ENCODE measurements at places on chromosomes 4 and X. TPM values are rescaled to one million over a fixed set of nuclear protein-coding genes. Genes with fewer than 3 reads are reported as not detected.

DNA sequence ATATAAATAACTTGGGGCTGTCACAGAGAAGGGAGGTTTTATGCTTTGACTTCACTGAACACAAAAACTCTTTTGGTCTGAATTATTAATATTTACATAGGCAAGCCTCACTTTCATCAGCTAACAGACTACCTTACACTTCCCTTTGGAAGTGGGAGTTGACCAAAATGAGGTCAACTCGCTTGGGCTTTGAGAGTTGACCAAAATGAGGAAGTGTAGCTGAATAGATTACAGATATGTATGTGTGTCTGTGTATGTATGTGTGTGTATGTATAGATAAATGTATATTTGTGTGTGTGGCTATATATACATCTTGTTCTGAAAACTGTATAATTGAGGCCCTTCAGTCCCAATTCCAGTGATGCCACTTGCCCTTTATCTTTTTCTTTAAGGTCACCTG lies 113.3 kb upstream of the IL13RA1 start:
- H3K27ac ChIP-seq, result no peak overlapping the region
- peaks cover 2% of the 10 kb centered on the region for H3K4me1 ChIP-seq

DNA sequence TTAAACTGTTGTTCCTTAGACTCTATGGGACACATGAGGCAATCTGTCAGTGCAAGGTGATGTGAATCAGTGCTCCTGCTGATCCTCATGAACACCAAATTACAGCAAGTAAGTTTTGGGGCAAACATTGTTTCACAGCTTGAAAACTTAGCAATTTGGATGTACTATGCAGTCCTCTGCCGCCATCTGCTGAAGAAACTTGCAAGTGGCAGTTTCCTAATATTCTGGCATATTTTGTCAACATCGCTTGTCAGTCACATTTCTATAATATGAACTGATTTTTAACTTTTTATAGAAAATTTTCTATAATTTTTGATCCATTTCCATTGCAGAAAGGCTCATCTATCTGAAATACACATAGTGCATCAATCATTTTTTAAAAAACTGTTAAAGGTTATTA lies 56.3 kb downstream of the ZAR1 start:
- no peaks in the 10 kb centered on the region for H3K27me3 ChIP-seq
- H3K4me3 ChIP-seq, result no peak overlapping the region
- no peaks in the 10 kb centered on the region for H3K4me1 ChIP-seq
- DNase-seq, result peak; percentile 57

DNA sequence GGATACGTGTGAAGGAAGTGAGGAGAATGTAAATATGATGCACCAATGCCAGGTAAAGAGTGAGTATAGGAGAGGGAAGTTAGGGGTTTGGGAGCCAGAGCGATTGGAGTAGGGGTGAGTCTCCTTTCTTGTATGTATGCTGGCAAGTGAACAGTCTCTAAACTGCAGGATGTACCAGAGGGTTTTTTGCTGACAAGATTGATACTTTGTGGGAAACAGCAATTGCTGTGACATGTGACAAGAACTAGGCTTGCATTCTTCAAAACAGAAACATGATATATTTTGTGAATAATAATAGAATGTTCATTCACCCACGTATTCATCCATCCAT lies 706 bp downstream of the CHIC1 start:
- H3K4me3 ChIP-seq, result peak overlapping the region; percentile 86
- H3K27ac ChIP-seq, result peak overlapping the region; percentile 99
- H3K27me3 ChIP-seq, result no peaks in the 10 kb centered on the region
- DNase-seq, result no peak

- H3K27ac ChIP-seq, result no peak overlapping the region
- no peak overlapping the region for H3K4me3 ChIP-seq
- no peaks in the 10 kb centered on the region for H3K36me3 ChIP-seq
- H3K4me1 ChIP-seq, result no peaks in the 10 kb centered on the region
Measured at GRCh38 chr4:89949782-89950387, 55.2 kb downstream of the MMRN1 start.

DNA sequence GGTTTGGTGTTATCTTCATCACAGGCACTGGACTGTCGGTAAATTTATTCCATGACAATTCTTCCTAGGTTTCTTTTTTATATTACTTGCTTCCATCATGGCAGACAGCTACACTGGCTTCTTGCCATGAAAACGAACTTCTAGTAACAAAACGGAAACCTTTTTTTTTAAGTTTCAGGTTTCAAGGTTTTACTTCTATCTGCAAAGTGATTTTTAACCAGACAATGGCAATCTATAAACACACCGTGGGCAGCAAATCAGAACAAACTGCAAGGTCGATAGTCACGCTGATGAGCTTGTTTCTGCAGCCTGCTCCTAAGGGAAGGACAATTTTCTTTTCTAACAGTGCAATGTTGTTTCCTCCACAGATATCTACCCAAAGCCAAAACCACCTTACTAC lies 29.9 kb downstream of the XG start:
- DNase-seq, result no peak
- peaks cover 10% of the 10 kb centered on the region for H3K4me1 ChIP-seq
- H3K36me3 ChIP-seq, result no peaks in the 10 kb centered on the region
- no peak overlapping the region for H3K4me3 ChIP-seq

DNA sequence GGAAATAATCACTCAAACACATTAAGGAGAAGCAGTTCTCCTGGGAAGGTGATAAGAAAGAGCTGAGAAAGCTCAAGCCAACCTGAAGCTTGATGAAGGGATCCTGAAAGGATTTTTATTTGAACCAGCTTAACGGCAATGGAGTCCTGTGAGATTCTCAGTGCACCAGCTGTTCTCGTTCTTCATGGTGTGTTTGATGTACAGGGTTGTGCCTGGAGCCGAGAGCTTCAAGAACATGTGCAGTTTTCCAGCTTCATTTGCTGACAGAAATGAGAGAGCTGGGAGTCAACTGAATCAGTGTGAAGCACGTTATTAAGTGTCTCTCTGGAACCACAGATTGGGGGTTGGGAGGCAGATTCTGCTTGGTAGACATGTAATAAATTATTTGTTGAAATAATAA lies 115.7 kb downstream of the ANKRD50 start:
- H3K27ac ChIP-seq, result no peak overlapping the region
- H3K27me3 ChIP-seq, result peaks cover 2% of the 10 kb centered on the region
- H3K36me3 ChIP-seq, result no peaks in the 10 kb centered on the region
- no peaks in the 10 kb centered on the region for H3K4me1 ChIP-seq

Gene RNF212
- 2.4 TPM for total RNA-seq

GRCh38 chrX:45794323-45794994 lies 593.8 kb upstream of the DIPK2B start:
- DNase-seq, result no peak
- H3K27me3 ChIP-seq, result no peaks in the 10 kb centered on the region
- no peak overlapping the region for H3K4me3 ChIP-seq

Gene VEGFC
- total RNA-seq, result not detected

DNA sequence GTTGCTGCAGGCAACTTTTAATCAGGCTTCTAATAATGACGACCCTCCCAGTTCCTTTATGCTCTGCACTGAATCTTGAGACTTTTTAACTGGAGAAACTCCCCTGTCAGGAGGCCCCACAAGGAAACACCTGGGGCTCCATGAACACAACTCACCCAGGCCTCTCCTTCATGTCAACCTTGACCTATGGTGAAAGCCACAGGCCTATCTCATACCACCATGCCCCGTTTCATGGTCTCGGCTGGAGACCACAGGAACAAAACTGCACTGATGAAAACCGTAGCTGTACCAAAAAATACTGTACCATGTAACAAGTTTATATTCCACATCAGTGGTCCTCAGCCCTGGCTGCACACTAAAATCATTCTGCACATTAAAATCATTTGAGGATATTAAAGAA lies 57.0 kb downstream of the ZNF827 start:
- no peak overlapping the region for H3K4me3 ChIP-seq
- no peak for DNase-seq
- peaks cover 57% of the 10 kb centered on the region for H3K36me3 ChIP-seq
- no peaks in the 10 kb centered on the region for H3K27me3 ChIP-seq

GRCh38 chrX:153495362-153495751 lies 577 bp downstream of the BGN start:
- no peak overlapping the region for H3K27ac ChIP-seq
- H3K36me3 ChIP-seq, result no peaks in the 10 kb centered on the region
- no peak overlapping the region for H3K4me3 ChIP-seq
- H3K4me1 ChIP-seq, result no peaks in the 10 kb centered on the region
- H3K27me3 ChIP-seq, result no peaks in the 10 kb centered on the region

Gene RAB41
- total RNA-seq, result not detected

GRCh38 chrX:16733013-16733412 lies 13.6 kb downstream of the SYAP1 start:
- no peak overlapping the region for H3K27ac ChIP-seq
- H3K36me3 ChIP-seq, result peaks cover 8% of the 10 kb centered on the region
- H3K27me3 ChIP-seq, result no peaks in the 10 kb centered on the region

Gene SPANXA1
- total RNA-seq, result not detected

GRCh38 chr4:93289831-93290230 lies 538.7 kb upstream of the ATOH1 start:
- no peak overlapping the region for H3K4me3 ChIP-seq
- no peaks in the 10 kb centered on the region for H3K4me1 ChIP-seq
- no peaks in the 10 kb centered on the region for H3K36me3 ChIP-seq
- DNase-seq, result no peak

DNA sequence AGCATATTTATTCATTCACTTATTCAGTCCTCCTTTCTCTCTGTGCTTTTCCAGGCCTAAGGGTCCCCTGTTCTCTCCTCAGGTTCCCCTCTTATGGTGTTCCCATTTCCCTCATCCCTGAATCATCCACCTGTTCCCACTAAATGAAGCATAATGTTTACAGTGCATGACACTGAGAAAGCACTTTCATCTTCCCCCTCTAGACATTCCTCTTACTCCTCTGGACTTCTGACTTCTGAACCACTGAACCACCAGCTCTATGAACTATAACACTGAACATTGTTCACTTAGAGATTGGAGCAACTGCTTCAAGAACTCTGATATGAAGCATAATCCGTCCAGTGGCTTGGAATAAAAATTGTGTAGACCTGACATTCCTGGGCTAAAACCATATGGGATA lies 59.5 kb downstream of the CD38 start:
- no peaks in the 10 kb centered on the region for H3K27me3 ChIP-seq
- peaks cover 24% of the 10 kb centered on the region for H3K36me3 ChIP-seq
- H3K4me1 ChIP-seq, result peaks cover 16% of the 10 kb centered on the region
- H3K27ac ChIP-seq, result no peak overlapping the region
- H3K4me3 ChIP-seq, result no peak overlapping the region

Gene XAGE2
- not detected for total RNA-seq

- no peaks in the 10 kb centered on the region for H3K27me3 ChIP-seq
- H3K27ac ChIP-seq, result no peak overlapping the region
Measured at GRCh38 chrX:66200050-66200664, 36.1 kb downstream of the HEPH start.

Gene ALPK1
- total RNA-seq, result 23.2 TPM

DNA sequence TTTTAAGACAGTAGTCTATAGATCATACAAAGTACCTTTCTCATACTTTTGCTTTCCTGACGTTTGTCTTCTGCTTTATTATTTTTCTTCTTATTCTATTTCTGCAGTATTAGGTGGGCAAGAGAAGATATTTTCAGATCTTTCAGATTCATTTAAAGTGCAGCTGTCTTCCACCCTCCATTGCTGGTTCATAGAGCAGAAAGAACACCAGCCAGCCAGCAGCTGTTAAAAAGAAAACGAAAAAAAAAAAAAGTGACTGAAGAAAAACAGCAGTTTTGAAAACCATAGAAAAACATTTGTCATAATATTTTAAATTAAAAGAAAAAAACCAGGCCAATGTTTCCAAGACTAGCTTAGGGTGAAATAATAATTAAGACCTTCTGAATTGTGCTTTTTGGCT lies 42.9 kb downstream of the SMAD1 start:
- no peak for DNase-seq
- no peak overlapping the region for H3K4me3 ChIP-seq
- no peaks in the 10 kb centered on the region for H3K27me3 ChIP-seq

Gene SATL1
- not detected for total RNA-seq

DNA sequence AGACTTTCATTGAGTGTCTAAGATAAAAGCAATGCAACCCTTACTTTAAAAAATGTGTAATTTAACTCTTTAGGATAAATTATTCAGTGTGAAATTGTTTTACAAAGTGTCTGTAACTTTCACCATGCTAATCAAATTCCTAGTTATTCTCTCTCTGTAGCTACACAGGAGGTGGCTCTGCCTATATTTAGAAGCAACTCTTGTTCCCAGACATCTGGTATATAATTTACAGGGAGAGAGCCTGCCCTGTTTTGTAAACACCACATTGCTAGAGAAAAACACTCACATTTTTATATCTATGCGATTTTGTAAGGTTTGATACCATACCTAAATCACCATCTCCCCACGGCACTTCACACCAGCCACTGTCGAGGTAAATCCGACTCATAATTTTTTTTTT lies 35.5 kb upstream of the SPATA4 start:
- no peak overlapping the region for H3K27ac ChIP-seq
- H3K27me3 ChIP-seq, result peaks cover 9% of the 10 kb centered on the region
- no peak for DNase-seq
- no peaks in the 10 kb centered on the region for H3K4me1 ChIP-seq

GRCh38 chr4:64940698-64941097 lies 531.4 kb upstream of the TECRL start:
- H3K36me3 ChIP-seq, result no peaks in the 10 kb centered on the region
- DNase-seq, result no peak
- no peaks in the 10 kb centered on the region for H3K4me1 ChIP-seq
- H3K27me3 ChIP-seq, result no peaks in the 10 kb centered on the region

GRCh38 chrX:134002921-134003615 lies 17.7 kb upstream of the GPC3 start:
- peaks cover 11% of the 10 kb centered on the region for H3K4me1 ChIP-seq
- peaks cover 2% of the 10 kb centered on the region for H3K27me3 ChIP-seq
- H3K36me3 ChIP-seq, result no peaks in the 10 kb centered on the region
- no peak for DNase-seq
- H3K27ac ChIP-seq, result no peak overlapping the region
- H3K4me3 ChIP-seq, result no peak overlapping the region

DNA sequence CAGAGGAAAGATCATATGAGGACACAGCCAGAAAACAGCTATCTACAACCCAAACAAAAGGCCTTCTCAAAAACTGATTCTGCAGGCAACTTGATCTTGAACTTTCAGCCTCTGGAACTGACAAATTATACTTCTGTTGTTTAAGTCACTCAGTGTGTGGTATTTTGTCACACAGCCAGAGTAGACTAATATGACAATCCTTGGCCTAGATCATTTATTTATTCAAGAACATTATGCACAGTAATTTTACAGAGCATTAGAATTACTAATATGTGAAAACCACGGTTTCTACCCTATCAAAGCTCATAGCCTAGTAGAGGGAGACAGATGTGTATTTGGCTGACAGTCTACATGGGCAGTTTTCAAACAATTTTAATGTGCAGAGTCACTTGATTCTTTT lies 167.8 kb upstream of the PCDH18 start:
- no peak overlapping the region for H3K4me3 ChIP-seq
- no peak overlapping the region for H3K27ac ChIP-seq
- DNase-seq, result no peak
- H3K36me3 ChIP-seq, result no peaks in the 10 kb centered on the region
- H3K4me1 ChIP-seq, result no peaks in the 10 kb centered on the region

Gene MUC7
- not detected for total RNA-seq

DNA sequence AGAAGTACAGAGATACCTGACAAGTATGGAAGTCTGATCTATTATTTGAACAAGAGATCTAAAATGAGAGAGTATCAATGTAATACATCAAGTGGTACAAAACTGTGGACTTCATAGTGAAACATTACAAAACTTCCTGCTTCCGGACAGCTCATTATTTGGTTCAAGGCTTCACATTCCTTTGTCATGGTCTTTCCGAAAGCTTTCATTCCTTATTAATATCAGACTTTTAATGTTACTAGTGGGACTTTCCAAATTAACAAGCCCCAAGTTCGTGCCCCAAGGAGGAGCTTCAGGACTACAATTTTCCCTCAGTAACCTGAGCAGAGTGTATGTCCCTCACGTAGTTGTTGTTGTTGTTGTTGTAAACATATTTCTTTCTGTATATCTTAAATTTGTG lies 1.2 kb downstream of the CHIC2 start:
- peak overlapping the region; percentile 94 for H3K27ac ChIP-seq
- peak; percentile 39 for DNase-seq
- H3K4me1 ChIP-seq, result peaks cover 51% of the 10 kb centered on the region
- H3K36me3 ChIP-seq, result peaks cover 20% of the 10 kb centered on the region
- H3K27me3 ChIP-seq, result no peaks in the 10 kb centered on the region

Gene TDO2
- not detected for total RNA-seq

All from activated CD4-positive, alpha-beta T cell treated with anti-CD3 and anti-CD28 coated beads for 36 hours (primary cell).